ENCODE measurements at places on chromosomes 4 and X.
A peak's percentile ranks its signal among the peaks of the same experiment; 100 is the strongest.

- DNase-seq, result peak; percentile 80
These were observed 69.6 kb downstream of the AGTR2 start for GRCh38 chrX:116239944-116240840.

- no peak for DNase-seq
These were observed 8.4 kb upstream of the SH3RF1 start for GRCh38 chr4:169279108-169279507.

DNA sequence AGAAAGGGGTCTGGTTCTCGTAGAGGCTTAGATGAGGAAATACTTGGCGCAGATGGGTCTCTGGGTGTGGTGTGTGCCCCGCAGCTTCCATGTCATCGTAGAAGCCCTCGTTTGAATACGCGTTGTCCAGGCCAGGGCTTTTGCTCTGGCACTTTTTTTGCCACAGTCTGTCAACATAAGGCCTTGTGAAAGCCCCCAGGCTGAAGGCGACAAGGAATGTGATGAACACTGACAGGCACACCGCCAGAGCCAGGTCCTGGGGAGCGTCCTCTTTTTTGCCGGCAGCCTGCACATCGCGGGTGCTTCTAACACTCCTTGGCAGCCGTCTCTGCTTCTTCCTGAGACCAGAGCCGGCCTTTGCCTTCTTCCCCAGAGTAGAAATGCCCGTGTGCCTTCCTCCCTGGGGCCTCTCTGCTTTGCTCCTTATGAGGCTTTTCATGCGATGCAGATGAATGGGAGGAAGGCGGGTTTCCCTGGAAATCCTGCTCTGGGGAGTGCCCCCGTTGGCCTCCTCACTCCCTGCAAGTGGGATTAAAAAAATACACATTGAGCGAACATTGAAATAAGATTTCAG, 24.4 kb downstream of the LRRC66 start:
- no peak for DNase-seq

- no peak for DNase-seq
These were observed 191.4 kb upstream of the LEF1 start for GRCh38 chr4:108359986-108360681.

DNA sequence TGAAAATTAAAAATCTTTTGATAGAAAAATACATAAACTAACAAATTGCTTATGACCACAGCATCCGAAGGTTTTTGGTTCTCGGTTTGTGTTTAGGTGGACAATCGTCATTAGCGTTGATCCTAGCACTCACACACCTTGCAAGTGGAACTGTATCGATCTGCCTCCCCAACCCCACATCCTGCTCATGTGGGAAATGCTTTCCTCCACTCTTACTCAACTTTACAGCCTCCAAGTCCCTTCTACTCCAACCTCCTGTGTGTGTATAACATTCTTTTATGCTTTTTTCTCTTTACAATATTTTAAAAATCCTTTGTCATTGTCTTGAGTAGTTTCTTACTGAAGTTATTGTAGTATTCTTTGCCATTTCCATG, 15.6 kb upstream of the TMEM131L start:
- DNase-seq, result no peak

- no peak for DNase-seq
These were observed 332.5 kb downstream of the GRID2 start for GRCh38 chr4:92636038-92636806.

Data from NCI-H1105 (cell line).